Astrocyte of the hippocampus (primary cell): ENCODE measurements at places on chromosomes 2 and 18.

DNA sequence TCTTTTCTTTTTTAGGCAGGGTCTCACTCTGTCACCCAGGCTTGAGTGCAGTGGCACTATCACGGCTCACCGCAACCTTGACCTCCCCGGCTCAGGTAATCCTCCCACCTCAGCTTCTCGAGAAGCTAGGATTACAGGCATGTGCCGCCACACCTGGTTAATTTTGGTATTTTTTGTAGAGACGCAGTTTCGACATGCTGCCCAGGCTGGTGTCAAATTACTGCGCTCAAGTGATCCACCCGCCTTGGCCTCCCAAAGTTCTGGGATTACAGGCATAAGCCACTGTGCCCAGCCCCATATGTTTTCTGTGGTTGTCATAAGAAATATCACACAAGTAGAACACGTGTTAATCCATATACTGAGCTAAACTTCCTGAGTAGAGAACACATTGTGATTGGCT, 14.6 kb downstream of the ENOSF1 start:
- DNase-seq: no peak

DNA sequence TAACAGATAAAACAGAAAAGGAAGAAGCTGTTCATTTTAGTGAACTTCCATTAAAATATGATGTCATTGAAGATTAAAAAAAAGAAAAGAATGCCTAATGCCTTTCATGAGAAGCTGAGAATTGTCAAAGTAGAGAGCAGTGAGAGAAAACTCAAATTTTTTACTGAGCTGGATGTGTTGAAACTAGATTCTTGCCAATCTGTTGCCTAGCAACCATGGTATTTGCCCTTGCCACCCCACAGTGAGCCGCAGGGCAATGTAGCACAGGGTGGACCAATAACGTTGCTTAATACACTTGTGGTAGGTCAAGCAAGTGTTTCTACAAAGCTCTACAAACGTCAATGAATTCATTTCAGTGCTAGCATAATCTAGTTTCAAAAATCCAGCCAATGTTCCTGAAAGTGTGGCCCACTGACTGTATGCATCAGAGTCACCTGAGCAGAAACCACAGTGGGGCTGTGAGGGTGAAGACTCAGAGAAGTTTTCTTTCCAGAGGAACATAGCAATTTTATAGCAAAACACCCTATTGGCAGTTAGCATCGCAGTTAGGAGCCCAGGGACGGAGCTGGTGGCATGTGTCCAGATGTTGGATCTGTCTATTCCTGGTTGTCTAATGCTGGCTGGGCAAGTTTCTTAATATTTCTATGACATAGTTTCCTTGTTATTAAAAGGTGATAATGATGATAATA, 132.2 kb downstream of the DOCK10 start:
- peak; percentile 86 for DNase-seq

GRCh38 chr2:238868067-238868524, 20.2 kb downstream of the TWIST2 start:
- peak; percentile 71 for DNase-seq

- DNase-seq: no peak
Observed at GRCh38 chr2:168594778-168595177, 138.7 kb downstream of the CERS6 start.

GRCh38 chr18:44130376-44130942, 550.2 kb upstream of the SETBP1 start:
- DNase-seq: peak; percentile 75

- DNase-seq: no peak
Observed at GRCh38 chr2:25418944-25419677, 77.4 kb upstream of the DNMT3A start.

DNA sequence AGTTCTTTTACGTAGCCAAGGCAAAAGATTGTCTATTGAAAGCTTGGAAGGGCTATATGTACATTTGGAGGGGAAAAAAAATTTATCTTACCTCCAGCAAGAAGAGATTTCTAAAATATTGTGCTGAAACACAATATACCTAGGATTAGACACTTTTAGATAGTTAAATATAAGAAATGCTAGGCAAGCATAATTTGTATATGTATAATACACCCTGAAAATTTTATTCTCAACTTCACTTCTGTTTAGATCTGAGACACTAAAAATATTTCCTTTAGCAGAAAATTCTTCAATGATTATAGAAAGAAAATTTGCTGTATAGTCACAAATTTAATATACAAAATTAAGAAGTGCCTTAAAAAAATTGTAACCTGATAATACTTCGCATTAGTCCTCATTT, 42.6 kb downstream of the ITGAV start:
- no peak for DNase-seq

DNA sequence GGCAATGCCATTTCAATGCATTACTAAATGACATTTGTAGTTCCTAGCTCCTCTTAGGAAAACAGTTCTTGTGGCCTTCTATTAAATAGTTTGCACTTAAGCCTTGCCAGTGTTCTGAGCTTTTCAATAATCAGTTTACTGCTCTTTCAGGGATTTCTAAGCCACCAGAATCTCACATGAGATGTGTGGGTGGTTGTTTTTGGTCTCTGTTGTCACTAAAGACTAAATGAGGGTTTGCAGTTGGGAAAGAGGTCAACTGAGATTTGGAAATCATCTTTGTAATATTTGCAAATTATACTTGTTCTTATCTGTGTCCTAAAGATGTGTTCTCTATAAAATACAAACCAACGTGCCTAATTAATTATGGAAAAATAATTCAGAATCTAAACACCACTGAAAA, 45.3 kb downstream of the HADHB start:
- no peak for DNase-seq

- DNase-seq: no peak
Observed at GRCh38 chr2:149656996-149657395, 69.4 kb upstream of the MMADHC start.

DNA sequence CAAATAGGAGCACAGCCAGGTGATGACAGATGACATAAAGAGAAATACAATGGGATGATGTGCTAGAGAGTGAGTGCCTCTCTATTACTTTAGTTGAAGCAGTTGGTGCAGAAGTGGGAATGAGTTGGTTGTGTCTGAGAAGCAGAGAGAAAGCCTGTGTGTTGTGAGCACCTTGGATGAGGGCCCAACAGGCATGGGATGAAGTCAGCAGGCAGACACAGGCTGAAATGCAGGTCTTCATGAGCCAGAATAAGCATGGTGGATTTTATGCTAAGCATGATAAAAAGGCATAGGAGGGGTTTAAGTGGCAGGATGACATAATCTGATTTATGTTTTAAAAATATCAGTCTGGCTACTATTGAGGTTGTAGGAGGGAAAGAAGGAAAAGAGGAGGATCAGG, 71.5 kb downstream of the KLHL14 start:
- no peak for DNase-seq

GRCh38 chr2:27856386-27856785, 33.8 kb downstream of the RBKS start:
- DNase-seq: no peak

DNA sequence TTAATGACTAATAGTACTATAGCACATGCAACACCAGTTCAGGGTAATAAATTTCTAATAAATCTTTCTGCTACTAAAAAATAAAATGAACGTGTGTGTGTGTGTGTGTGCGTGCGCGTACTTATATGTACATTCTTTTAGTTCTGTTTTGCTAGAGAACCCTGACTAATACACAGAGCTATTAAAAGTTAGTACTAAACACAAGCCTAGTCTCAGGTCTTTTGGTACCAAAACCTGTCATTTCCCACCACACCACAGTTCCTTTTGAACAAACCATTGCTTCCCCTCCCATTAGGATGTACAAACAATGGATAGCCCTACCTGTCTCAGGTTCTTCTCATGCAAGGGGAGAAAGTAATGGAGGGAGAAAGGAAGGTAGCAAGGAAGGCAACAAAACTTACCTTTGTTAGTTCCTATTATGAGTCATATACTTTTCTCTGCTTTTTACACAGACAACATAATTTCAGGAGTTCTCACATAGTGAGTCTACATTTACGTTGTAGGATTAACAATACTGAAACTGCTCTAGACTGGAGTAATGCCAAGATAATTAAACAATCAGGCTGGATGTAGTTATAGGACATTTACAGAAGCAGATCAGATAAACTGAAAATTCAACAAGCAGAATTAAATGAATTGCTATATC, 427.2 kb downstream of the KCNJ3 start:
- DNase-seq: no peak

- peak; percentile 81 for DNase-seq
Observed at GRCh38 chr2:235270956-235271355, 222.9 kb upstream of the AGAP1 start.
